ENCODE measurements at places on chromosomes 6 and 20.

- no peak for DNase-seq
Observed at GRCh38 chr20:37920270-37920669, 17.3 kb downstream of the VSTM2L start.

DNA sequence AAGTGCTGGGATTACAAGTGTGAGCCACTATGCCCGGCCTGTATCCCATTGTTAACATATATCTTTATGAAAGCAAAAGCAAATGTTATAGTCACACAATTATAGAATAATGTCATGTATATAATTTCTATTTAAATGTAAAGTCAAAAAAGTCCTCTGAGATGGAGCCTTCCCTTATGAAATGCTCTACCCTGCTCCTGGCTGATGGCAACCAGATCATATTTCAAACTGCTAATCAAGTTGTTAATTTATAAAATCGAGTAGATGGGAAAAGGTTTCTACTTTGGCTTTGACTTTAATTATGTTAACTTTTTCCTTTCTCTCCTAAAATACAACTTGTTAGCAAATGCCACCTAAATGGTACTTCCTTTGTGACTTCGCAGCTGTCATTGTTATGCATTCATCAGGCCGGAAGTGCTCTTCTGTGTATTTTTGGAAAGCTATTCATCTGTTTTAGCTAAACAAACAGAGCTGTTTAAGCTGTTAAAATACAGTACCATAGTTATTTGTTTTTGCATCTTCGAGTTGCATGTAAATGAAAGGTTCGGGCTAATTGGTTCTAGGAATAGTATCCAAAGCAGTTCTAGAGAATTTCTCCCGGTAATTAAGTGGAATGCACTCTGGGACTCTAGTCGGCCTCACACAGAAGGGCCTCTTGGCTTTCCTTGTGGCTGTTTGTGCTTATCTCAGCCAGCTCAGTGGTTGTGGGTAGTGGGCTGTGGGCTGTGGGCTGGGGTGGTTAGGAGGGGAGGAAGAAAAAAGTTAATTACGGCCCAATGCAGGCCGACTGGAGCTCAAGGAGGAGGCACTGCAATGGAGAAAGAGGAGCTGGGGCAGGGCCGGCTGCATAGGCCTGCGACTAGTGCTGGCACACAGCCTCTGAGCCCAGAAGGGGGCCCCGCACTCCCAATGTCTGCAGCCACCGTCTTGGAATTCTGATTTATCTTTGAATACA lies 34.8 kb downstream of the SLC35D3 start:
- DNase-seq = no peak

DNA sequence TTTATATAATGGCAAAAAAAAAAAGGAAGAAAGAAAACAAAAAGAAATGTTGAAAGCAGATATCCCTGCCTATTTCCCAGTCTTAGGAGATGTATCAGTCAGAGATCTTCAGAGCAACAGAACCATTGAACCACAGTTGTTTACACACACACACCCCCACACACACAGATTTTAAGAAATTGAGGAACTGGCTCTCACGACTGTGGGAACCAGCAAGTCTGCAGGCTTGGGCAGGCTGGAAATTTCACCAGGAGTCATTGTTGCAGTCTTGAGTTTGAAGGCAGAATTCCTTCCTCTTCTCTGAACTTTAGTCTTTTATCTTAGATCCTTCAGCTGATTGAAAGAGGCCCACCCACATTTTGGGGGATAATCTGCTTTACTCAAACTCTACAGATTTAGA lies 380.9 kb downstream of the CDKAL1 start:
- DNase-seq = no peak

- DNase-seq = no peak
Observed at GRCh38 chr6:134853111-134854055, 96.5 kb downstream of the ALDH8A1 start.
